Heart left ventricle (tissue), 16 donors: ENCODE measurements at places on chromosomes 13 and 19. TPM values are rescaled to one million over a fixed set of nuclear protein-coding genes. Genes with fewer than 3 reads are reported as not detected.

GRCh38 chr13:45368571-45368970 is 27.6 kb upstream of the TPT1 start:
- DNase-seq: no peak

DNA sequence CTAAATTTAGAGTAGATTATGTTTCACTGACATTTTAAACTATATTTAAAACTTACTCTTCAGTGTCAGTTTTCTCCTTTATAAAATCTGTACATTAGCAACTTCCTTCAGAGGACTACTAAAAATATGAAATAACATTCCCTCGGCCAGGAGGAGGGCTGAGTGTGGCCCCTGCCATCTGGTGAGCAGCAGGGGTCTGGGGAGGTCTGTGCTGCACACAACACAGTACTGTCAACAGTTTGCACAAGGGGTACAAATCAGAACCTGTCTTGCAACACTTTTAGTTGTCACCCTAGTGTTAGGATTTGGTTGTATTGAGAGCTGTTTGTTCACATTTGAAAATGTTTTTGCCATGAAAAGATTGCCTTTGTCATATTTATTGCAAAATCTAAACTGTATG is 48.9 kb downstream of the TPP2 start:
- no peak for DNase-seq

DNA sequence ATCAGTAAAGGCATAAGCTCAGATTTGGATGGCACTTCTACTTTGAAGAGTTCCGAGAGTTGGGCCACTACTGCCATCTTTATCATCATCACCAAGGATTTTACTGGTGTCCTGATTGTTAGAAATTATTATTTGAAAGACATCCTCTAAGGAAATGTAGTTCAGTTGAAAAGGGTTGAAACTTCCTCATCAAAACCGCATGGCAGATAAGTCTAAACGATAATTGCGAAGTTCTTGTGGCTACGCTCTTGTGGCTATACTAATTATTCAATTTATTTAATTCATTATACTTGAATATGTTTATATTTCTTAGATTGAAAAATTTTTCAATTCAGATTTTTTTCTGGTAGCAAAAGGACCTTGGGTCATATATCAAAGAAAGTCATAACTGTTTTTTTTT is 22.4 kb downstream of the TNFRSF19 start:
- no peak for DNase-seq

GRCh38 chr19:18416778-18417249 is 2.4 kb upstream of the SSBP4 start:
- DNase-seq: peak; percentile 95

The CASP14 gene
- polyA plus RNA-seq: not detected

The PEAK3 gene
- polyA plus RNA-seq: 0.21 TPM
